ENCODE measurements at places on chromosomes 3 and 15.

DNA sequence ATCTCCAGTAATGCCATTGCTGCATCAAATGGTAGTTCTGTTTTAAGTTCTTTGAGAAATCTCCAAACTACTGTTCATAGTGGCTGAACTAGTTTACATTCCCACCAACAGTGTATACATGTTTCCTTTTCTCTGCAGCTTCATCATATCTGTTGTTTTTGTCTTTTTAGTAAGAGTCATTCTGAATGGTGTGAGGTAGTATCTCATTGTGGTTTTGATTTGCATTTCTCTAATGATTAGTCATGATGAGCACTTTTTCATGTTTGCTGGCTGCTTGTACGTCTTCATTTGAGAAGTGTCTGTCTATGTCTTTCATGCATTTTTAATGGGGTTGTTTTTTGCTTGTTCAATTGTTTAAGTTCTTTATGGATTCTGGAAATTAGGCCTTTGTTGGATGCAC lies 10.2 kb upstream of the GCSAM start:
- no peak for DNase-seq

DNA sequence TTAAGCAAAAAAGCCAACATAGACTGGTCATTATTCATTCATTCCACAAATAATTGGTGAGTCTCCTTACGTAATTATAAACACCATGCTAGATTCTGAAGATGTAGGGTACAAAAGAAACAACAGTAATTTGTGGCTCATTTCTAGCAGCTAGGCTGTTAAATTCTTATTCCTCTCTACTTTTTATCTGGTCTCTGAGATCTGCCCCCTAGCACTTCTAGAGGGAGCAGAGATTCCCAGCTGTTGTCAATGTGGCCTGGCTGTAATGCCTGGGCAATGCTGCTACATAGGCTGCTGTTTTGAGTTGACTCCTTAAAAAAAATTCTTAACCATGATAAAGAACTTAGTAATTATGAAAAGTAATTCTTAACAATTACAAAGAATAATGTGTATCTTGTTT lies 434.9 kb upstream of the THRB start:
- DNase-seq = no peak

DNA sequence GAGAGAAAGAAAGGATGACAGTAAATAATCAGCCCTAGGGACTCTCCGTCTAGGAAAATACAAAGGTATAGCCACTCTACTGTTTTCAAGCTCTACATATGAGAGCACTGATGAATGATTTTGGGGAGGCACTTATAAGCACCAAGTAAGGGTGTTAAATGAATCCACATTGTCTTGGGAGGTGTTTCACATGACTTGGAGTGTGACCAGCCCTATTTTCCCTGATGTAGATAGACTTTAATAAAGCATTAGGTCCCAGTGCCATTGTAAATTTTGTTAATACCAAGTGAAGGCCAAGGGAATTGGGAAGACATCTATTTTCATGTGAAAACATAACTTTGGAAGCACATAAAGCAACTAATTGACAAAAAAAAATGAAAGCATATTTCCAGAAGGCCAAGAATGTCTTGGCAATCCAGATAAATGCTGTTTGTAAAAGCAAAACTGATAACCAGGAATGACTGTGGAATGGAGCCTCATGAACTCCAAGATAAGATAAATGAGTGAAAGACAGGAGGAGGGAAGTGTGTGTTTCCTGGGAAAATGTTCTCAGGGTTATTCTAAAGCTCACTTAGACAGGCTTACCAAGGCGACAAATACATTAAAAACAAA lies 96.0 kb upstream of the MYZAP start:
- no peak for DNase-seq

- no peak for DNase-seq
These were observed 7.5 kb upstream of the TGFBR2 start for GRCh38 chr3:30598668-30599545.

- DNase-seq = no peak
These were observed 92.1 kb downstream of the HHLA2 start for GRCh38 chr3:108388136-108389132.

- DNase-seq = no peak
These were observed 95.0 kb downstream of the VGLL4 start for GRCh38 chr3:11548721-11549131.

DNA sequence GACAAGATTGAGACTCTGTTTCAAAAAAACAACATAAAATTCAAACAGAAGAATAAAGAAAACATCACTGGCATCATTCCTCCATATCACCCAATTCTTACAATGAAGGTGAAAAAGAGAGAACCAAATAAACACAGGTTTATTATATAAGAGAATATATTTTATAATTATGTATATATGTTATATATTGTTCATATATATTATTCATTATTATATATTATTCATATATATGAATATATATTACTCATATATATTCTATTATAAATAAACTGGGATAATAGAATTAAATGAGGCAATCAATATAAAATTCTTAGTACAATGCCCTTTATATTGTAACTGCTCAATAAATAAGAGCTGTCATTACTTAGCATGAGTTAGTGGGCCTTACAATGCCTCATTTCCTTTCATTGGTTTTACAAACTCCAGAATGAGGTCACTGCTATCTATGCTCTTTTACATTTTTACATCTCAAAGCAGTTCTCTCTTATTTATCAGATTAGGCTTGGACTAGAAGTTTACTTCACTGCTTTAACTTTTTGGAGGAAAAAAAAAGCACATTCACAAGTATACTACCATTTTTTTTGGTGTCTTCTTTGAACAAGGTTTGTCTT lies 135.5 kb upstream of the TTC14 start:
- DNase-seq = no peak

- DNase-seq = no peak
These were observed 12.5 kb downstream of the RASA2 start for GRCh38 chr3:141499284-141499683.

- DNase-seq = peak; percentile 64
These were observed 78.0 kb upstream of the SLC25A36 start for GRCh38 chr3:140863580-140864009.

GRCh38 chr3:150379469-150379868 lies 28.6 kb upstream of the TSC22D2 start:
- no peak for DNase-seq

- no peak for DNase-seq
These were observed 72.6 kb downstream of the USF3 start for GRCh38 chr3:113623811-113624210.

DNA sequence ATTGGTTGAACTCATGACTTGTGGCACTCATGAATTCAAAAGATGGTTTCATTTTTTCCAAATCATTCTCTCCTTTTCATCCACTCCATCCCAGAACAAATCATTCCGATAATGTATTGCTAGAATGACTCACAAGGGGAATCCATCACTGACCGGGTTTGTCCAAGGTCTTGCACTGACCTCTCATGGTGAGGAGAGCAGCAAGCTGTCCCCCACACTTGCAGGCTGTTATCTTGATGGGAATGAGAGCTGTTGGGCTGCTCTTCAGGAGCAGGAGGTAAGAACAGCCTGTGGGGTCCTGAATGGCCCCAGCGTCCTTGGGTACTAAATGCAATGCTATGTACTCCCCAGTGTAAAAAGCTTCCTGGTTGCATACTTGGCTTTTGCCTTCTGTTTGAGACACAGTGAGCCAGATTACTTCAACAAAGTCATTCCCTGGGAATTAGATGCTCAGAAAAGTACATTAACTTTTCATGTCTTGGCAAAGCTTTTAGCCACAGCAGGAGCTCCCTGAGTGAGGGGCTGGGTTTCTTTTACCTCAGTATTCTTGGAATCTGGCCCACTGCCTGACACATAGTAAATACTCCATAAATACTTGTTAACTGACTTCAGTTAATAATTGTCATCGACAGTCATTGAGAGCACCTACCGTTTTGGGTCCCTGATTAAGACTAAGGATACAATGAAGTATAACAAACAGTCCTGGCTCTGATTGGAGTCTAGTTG lies 24.1 kb downstream of the CCNL1 start:
- DNase-seq = no peak
